Osteocyte (in vitro differentiated cells): ENCODE measurements at places on chromosomes 11 and 22. TPM values are rescaled to one million over a fixed set of nuclear protein-coding genes. Genes with fewer than 3 reads are reported as not detected.

OR5B21 gene
- not detected in 2 replicates for total RNA-seq

MUS81 gene
- 63.7 and 68.5 TPM in 2 replicates for total RNA-seq

MUC5AC gene
- total RNA-seq = not detected in 2 replicates

CHEK2 gene
- total RNA-seq = 9.9 and 11.2 TPM in 2 replicates

COA4 gene
- 54.2 and 55.8 TPM in 2 replicates for total RNA-seq

EXT2 gene
- 99.1 and 102 TPM in 2 replicates for total RNA-seq

ANO3 gene
- total RNA-seq = not detected in 2 replicates

AP1B1 gene
- total RNA-seq = 42.0 and 45.4 TPM in 2 replicates

UQCR10 gene
- 66.0 and 77.4 TPM in 2 replicates for total RNA-seq

CCDC73 gene
- total RNA-seq = not detected in 2 replicates

FZD4 gene
- 14.2 and 14.5 TPM in 2 replicates for total RNA-seq

MOV10L1 gene
- 0.97 and 1.4 TPM in 2 replicates for total RNA-seq

PGA5 gene
- not detected in 2 replicates for total RNA-seq
